Stromal cell of bone marrow (primary cell): ENCODE measurements at places on chromosomes 1 and 21.
A peak's percentile ranks its signal among the peaks of the same experiment; 100 is the strongest.

DNA sequence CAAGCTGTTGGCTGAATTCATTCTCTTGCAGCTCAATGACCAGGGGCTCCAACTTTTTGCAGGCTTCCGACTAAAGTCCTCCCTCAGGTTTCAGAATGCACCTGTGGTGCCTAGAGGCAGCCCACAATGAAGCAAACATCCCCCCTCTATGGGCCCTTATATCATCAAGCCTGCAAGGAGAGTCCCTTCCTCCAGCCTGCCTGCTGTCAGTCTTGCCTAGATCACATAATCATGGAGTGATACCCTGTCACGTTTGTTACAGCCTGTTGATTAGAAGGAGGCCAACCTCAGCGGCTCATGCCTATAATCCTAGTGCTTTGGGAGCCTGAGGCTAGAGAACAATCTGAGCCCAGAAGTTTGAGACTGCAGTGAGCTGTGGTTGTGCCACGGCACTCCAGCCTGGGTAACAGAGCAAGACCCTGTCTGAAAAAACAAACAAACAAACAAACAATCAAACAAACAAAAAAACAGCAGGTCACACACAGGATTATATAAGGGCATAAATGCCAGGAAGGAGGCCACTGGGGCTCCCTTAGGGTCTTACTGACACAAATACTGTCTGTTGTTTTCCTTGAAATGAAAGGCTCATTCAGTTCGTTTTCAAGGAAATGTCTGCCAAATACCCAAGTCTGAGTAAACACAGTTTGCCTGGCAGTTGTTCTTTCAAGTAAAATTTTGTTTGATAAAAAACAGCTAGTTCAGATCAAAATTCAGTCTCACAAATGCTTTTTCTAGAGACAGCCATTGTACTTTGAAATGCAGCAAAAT, 4.7 kb upstream of the SPRR3 start:
- DNase-seq: no peak

- peak; percentile 21 for DNase-seq
Measured at GRCh38 chr1:31855038-31855845, 39.4 kb upstream of the SPOCD1 start.

- no peak for DNase-seq
Measured at GRCh38 chr1:63005812-63006211, 221.9 kb downstream of the ATG4C start.

- no peak for DNase-seq
Measured at GRCh38 chr21:42557420-42557819, 43.8 kb downstream of the SLC37A1 start.

GRCh38 chr1:238752327-238752726, 634.0 kb upstream of the CHRM3 start:
- DNase-seq: no peak

DNA sequence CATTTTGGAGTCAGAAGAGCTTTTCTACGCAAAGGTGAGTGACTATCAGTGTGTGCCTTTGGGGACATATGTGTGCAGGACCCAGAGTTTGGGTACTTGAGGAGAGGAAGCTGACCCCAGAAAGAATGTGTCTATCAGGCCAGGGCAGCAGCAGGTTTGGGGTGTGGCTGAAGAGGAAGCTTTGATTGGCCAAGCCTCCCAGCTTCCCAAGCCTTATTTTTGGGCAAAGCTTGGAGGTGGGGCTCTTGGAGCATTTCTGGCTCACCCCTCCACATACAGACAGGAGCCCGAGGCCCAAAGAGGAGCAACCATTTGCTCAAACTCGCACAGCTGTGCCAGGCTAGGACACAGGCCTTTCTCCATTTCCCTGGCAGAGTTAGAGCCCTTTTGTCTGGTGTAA, 4.7 kb downstream of the GPR3 start:
- no peak for DNase-seq

DNA sequence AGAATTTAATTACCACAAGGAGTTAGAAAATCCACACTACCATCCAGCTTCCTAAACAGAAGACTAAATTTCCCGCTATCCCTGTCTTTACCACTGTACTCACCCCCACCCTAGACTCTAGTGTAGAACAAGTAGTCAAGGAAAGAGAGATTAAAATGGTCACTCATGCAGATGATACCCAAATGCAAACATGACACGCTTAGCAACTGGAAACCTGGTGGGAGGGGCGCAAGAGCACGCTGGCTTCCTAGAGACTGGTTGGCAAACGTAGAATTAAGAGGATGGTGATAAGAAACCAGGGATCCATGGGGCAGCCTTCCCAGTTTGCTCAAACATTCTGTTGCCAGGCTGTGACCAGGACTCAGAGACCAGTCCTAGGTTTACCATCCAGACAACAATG, 9.9 kb upstream of the LDLRAD1 start:
- no peak for DNase-seq

DNA sequence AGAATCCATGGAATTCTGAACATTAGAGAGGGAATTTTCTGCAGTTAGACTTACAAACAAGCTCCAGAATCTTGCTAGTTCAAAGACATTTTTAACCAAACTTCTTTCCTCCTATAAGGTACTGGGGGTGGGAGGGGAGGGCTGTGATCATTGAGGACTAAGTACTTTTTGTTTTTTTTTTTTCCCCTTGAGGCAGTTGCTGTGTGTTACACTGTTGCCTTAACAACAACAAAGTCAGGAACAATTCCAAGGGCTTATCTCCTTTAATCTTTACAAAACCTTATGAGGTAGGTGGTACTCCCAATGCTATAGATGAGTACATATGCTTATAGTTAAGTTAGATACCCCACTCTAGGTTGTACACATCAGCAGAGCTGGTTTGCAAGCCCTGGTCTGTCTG, 62.9 kb downstream of the PPP1R12B start:
- DNase-seq: no peak

DNA sequence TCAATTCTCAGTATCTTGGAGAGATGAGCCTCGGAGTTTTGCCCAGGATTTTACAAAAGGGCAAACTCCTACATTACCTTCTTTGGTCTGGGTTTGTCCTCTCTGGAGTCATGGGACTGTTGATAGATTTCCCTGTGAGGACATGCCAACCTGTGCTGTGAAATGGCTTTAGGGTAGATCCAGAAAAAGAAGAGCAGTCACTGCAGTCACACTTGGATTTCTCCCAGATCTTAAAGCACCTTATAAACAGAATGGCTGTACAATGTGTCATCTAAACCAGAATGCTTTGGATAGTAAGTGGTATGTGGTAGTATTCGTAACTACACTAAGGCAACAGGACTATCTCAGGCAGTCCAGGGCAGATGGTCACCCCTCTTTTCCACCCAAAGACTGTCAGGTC, 1.9 kb upstream of the CSRP1 start:
- DNase-seq: no peak

GRCh38 chr1:240820816-240821215, 208.9 kb upstream of the GREM2 start:
- no peak for DNase-seq

- DNase-seq: no peak
Measured at GRCh38 chr1:34441259-34442069, 264.8 kb downstream of the C1orf94 start.

GRCh38 chr1:170664093-170664827, at the start of gene PRRX1:
PRRX1 (plus strand) TSS chr1:170664131; CDS start chr1:170664219, 88 bp downstream.
- no peak for DNase-seq

- no peak for DNase-seq
Measured at GRCh38 chr21:23639721-23640120, 1967.6 kb downstream of the MRPL39 start.

DNA sequence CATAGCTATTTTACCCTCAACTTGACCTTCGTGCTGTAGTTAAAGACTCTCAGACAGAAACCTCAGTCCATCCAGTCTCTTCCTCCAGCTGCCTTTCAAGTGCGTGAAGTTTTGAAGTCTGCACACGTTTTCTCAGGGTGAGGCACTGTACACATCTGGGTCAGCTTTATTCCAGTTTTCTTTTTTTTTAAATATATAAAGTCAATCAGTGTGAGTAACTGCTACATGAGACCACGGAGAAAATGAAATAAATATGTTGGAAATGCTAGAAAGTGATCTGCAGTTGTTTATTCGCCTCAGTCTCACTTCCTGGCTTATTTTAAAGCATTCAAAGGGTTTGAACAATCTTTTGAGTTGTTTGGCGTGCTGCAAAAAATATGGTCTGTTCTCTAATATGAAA, 135.7 kb downstream of the ROR1 start:
- DNase-seq: no peak

GRCh38 chr1:10761503-10762152, 34.8 kb downstream of the CASZ1 start:
- no peak for DNase-seq

DNA sequence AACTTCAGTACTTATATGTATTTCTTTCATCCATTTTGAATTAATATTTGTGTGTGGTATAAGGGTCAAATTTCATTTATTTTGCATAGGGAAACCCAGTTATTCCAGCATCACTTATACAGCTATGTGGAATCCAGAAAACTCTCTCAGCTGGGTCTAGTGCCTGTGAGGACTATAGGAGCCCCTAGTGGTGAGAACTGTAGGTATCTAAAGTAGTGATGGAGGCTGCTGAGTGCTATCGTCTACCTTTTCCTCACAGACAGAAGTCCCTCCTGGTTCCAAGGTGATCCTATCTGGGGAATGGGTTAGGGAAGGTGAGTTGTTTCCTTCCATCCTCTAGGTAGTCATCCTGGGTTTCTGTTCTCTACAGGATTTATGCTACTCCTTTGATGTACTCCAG, 352.0 kb upstream of the C1orf87 start:
- no peak for DNase-seq

DNA sequence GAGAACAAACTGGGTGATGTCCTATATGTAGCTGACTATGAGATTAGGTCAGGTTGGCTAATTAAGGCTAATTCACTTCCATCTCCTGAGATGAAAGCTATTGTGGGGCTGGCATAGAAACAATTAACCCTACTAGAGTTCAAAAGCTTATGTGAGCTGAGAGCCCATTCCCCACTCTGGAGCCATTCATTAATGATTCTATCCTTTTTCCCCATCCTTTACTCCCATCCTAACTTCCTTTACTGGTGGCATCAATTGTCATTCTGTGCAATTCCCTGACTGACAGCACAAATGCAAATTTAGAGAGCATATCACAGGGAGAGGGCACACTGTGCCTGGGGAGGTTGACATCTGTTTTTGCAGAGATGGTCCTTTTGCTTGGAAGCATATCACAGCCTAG, 103.9 kb downstream of the URB2 start:
- DNase-seq: no peak

DNA sequence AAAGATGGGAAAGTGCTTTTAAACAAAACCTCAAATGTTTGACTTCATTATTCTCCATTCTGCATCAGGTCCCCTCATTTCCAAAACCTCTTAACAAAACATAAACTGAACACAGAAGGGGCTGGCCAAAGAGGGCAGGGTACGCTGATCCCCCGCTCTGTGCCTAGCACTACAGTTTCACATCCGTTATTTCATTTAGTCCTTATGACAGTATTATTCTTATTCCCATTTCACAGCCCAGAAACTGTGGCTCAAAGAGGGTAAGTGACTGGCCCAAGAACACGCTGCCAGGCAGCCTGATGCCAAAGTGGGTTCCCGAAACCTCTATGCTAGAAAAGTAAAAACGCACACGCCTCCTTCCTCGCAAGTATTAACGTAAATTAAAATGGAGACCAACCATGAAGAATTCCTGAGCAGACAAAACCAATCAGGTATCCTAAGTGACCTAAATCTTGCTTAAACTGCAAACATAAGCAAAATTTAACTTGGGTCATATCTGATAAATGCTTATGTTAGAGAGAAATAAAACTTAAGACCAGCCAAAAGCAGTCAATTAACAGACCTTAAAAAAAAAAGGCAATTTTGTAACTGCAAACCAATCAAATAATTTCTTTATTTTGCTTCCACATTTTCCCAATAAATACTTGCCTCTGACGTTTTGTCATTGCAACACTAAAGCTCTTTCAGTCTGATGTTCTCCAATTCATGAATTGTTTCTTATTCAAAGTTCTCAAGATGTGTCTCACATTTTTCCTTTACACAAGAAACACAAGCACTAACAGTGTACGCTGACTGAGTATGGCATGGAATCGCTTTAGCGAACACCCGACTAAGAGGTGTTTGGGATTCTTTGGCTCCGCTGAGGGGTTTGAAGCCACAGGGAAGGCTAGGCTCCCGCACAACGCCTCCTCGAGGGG, 653 bp downstream of the CASP9 start:
- DNase-seq: no peak

- peak; percentile 50 for DNase-seq
Measured at GRCh38 chr1:156090840-156091188, 8.5 kb upstream of the MEX3A start.

DNA sequence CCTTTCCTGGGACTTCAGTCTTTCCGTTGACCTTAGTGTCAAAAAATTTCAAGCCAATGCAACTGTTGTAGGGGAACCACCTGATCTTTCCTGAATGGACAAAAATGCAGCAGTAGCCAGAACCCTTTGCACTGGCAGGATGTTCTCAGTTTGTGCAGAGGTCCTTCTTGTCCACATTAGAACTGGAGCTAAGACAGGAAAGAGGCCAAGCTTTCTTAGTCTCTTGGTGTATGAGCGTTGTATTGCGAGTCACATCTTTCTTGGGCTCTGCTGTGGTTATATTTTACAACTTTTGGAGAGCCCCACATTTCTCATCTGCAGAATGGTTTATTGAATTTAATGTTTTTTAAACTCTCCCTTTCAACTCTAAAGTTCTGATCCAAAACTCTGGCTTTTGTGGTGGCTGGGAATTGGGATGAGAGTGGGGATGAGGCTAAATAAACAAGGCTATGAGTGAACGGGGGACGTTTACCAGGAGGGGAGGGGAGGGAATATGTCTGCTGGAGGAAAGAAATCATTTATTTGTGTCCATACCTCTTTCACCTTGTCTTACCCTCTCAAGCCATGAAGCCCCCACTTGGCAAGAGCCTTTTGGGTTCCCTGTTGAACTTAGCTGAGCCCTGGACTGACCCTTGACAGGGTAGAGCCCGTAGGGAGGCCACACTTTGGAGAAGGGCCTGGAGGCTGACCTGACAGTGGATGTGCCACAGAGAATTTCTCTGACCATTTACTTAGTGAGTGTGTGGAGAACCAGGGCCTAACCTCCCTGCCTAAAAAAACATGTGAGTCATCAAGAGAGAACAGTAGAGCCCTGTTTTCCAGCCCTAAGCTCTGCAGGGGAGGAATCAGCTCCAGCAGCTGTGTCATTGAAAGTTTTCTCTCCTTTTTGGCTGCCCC, 586 bp downstream of the CHI3L2 start:
- peak; percentile 95 for DNase-seq

GRCh38 chr1:61253059-61253735, 170.8 kb downstream of the NFIA start:
- DNase-seq: peak; percentile 37

DNA sequence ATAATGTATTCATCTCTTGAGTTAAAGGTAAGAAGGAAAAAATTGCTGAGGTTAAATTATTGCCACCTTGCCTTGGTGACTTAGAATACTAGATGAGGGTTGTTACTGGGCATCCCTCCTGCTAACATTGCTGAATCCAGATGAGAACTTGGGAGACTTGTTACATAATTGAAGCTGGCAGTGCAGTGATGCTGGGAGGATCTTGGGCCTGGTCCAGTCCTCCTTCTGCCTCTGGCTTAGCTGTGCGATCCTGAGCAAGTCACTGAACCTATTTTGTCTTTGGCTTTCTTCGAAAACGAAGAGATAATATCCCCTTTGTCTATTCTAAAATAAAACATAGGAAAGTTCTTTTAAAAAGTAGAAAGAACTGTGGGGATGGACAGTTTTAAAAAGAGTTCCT, 244.9 kb upstream of the NRIP1 start:
- DNase-seq: peak; percentile 18

GRCh38 chr1:225441314-225442122, 13.7 kb upstream of the LBR start:
- no peak for DNase-seq

- peak; percentile 97 for DNase-seq
Measured at GRCh38 chr1:154970631-154971340, at the start of gene SHC1. SHC1 (minus strand) TSS chr1:154970747; CDS start chr1:154970526, 221 bp downstream.

- DNase-seq: no peak
Measured at GRCh38 chr1:21372383-21372782, 67.6 kb upstream of the NBPF3 start.
